Stimulated activated CD8-positive, alpha-beta memory T cell treated with anti-CD3 and anti-CD28 coated beads, Interleukin-4, amount 100 ng/mL, for 1 hour (primary cell): ENCODE measurements at places on chromosomes 13 and 19.

DNA sequence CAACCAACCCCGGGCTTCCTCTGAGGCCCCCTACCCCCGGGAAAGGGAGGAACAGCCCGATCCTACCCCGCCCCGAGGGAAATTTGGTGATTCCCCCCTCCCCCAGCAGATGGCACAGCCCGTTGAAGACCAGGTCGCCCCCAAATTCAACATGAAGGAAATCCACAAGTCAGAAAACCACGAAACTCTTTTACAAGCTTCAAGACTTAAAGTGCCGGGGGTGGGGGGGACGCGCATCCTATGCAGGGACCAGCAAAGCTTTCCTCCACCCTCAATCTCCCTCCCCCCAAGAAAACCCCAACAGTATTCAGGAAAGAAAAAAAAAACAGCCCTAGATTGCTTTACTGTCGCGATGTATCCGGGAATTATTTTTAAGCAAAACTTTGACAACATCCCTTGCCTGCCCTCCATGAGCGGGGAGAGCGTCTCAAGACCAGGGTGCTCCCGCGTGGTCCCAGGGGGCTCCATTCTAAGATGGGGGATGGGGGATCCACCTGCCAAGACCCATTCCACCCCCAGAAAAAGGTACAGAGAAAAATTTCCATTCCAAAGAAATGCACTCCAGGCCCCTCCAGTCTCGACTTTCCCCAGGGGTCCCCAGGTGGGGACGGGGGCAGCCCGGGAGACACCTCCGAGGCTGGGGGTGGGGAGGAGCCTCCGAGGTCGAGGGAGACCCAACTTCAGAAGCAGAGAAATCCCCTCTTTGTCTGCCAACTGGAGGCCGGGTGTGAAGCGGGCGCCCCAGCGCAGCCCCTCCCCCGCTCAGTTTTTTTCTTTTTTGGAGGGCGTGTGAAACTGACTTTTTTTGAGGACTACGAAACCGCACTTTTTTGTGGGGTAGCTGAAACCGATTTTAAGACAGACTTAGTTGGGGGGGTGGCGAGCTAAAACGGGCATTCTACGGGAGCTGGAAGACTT lies 1.5 kb downstream of the TCF3 start:
- DNase-seq = peak; percentile 37

DNA sequence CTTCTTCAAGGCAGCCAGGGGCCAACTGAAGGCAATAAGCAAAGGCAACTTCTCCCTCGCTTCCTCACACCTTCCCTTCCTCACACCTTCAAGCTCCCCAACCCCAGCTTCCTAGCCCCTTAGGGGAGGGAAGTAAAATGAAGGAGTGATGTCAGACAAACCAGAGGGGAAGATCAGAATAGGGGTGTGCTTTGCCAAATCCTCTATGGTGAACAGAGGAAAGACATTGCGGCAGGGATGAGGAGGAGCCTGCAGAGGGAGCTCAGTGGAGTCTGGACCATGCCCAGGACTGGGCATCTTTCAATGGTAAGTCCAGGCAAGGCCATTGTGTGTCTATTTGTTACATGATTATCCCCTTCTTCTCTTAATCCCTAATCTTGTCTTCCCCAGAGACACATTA lies 164.0 kb downstream of the TSHZ3 start:
- DNase-seq = no peak

- DNase-seq = no peak
These were observed at the start of gene CPT1C for GRCh38 chr19:49690656-49691242. Gene CPT1C (plus strand): TSS chr19:49691116. CDS start chr19:49692253, 1,137 bp downstream.

GRCh38 chr19:51651216-51651846 lies 4.7 kb upstream of the SIGLEC14 start:
- no peak for DNase-seq

- no peak for DNase-seq
These were observed 21.3 kb downstream of the GATAD2A start for GRCh38 chr19:19426799-19427198.

DNA sequence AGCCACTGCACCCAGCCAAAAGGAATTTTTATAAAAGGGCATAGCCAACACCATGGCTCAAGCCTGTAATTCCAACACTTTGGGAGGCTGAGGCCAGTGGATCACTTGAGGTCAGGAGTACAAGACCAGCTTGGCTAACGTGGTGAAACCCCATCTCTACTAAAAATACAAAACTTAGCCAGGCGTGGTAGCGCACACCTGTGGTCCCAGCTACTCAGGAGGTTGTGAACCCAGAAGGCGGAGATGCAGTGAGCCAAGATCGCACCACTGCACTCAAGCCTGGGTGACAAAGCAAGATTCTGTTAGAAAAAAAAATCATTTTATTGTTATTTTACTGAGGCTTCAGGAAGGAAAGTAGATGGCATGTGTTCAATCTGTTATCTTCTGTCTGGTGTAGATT lies 31.3 kb upstream of the FOXO1 start:
- no peak for DNase-seq

GRCh38 chr13:30078059-30078458 lies 227.6 kb upstream of the UBL3 start:
- no peak for DNase-seq

- no peak for DNase-seq
These were observed 5.6 kb upstream of the KATNAL1 start for GRCh38 chr13:30312904-30313303.

- no peak for DNase-seq
These were observed 26.5 kb downstream of the PAK4 start for GRCh38 chr19:39152066-39152465.

DNA sequence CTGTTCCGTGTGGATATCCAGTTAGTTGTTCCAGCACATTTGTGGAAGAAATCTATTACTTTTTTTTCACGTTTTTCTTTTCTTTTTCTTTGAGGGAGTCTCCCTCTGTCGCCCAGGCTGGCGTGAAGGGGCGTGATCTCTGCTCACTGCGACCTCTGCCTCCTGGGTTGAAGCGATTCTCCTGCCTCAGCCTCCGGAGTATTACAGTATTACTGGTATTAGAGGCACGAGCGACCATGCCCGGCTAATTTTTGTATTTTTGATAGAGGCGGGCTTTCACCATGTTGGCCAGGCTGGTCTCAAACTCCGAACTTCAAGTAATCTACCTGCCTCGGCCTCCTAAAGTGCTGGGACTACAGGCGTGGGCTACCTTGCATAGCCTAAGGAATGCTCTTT lies 43.6 kb downstream of the ZNF611 start:
- DNase-seq = no peak

DNA sequence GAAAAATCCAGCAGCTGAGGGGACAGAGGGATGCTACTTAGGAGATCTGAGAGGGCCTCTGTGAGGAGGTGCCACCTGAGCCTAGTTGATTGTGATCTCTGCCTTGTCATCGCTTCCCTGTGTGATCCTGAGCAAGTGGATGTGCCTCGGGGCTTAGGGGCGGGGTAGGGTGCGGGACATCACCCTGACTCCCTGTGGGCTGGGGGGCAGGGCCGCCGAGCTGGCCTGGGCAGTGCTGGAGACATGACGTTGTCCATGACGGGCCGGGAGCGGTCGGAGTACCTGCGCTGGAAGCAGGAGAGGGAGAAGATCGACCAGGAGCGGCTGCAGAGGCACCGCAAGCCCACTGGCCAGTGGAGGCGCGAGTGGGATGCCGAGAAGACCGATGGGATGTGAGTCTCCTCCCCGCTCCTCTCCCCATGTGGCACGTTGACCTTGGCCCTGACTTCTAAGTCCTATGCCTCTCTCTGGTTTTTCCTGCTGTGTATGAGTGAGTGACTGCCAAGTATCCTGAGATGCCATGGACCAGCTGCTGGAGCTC lies 8.2 kb upstream of the INAFM1 start:
- no peak for DNase-seq

DNA sequence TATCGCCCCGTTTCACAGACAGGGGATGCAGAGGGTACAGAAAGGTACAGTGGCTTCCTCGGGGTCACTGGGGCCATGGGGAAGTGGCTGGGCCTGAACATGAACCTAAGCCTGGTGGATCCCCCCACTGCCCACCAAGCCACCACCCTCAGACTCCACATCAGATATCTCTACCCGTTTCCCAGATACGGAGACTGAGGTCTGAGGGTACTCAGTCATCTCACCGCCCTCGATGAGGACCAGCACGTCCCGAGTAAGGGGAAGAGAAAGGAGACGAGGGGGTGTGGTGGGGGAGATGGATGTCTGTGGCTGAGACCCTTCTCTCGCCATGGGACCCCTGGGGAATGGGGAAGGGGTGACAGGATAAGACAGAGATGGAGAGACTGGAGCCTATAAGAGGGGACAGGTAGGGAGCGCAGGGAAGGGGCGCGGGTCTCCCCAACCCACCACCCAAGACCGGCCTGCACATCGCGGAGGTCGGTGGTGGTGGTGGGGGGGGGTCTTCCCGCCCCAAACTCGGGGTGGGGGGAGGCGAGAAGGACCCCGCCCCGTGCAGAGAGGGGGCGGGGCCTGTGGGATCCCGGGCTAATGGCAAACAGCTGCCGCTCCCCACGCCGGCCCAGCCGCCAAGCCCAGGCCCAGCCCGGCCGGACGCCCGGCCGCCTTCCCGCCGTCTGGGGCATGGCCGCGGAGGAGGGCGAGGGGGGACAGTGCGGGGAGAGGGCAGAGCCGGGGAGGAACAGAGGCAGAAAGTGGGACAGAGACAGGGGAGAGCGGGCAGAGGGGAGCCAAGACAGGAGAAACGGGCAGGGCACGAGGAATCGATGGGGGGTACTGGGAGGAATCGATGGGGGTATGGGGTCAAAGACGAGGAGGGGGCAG lies 698 bp downstream of the KANK2 start:
- DNase-seq = no peak

DNA sequence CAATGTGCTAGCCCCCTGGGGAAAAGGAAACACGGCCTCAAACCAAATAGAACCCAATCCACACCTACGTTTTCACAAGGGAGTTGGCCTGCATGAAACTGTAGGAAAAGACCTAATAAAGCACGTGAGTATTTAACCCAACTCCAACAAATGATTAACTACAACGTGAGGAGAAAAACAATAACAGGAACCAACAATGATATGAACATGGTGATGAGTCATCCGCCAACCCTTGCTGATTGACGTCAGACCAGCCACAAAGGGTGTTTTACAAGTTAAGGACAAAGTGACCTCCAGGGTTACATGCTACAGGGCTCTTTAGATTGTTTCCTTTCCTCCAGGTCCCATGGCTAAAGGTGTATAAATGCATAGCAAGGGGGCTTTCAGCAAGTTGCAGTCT lies 460.5 kb downstream of the COG6 start:
- no peak for DNase-seq

DNA sequence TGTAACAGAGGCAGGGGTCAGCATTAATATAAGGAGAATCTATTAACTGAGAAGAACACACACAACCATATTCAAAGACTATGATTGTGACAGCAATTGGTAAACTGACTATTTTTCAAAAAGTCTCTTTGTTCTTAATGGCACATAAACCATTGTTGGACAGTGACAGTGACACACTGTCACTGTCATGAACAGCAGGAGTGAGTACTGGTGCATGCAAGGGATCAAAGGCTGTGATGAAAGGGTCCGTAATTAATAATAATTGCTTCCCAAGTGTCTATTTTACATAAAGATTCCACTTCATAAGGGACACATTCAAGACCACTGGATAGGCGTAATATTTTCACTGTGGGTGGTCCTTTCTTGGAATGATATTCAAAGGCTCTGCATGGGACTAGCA lies 50.7 kb downstream of the LHFPL6 start:
- no peak for DNase-seq

GRCh38 chr19:13055213-13056051 lies 47.2 kb downstream of the LYL1 start:
- no peak for DNase-seq

DNA sequence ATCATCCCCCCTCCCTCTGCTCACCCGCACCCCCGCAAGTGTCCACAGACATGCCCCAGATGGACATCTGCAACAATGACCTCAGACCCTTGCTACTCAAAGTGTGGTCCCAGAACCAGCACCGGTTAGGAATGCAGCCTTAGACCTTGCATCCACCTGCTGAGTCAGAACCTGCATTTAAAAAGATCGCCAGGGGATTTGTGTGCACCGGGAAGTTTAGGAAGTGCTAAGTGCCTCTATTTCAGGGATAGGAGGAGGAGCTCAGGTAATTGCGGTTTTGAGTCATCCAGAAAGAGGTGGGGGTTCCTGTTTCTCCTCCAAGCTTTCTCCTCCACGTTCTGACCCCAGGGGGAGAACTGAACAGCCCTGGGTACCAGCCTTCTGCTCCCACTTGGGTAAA lies 46.2 kb downstream of the CACNA1A start:
- no peak for DNase-seq

GRCh38 chr13:85497652-85498051 lies 301.6 kb downstream of the SLITRK6 start:
- no peak for DNase-seq

- no peak for DNase-seq
These were observed 34.9 kb downstream of the RXFP2 start for GRCh38 chr13:31774186-31774750.

DNA sequence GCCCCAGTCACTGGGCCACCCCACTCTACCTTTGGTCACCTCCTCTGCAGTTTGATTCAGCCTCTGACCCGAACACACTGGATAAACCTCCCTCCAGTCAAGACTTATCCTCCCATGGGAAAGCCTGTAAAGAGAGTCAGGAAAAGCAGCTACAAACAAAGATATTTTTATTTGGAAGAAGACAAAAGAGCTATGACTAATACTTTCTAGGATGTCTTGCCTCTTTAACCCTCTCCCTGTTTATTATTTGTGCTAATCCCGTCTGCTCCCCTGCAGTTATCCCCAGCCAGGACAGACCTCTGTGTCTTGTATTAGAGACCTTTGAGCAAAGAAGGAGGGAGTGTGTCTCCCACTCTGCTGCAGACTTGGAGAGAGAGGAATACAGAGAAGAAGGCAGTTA lies 178.3 kb downstream of the EFNB2 start:
- no peak for DNase-seq

DNA sequence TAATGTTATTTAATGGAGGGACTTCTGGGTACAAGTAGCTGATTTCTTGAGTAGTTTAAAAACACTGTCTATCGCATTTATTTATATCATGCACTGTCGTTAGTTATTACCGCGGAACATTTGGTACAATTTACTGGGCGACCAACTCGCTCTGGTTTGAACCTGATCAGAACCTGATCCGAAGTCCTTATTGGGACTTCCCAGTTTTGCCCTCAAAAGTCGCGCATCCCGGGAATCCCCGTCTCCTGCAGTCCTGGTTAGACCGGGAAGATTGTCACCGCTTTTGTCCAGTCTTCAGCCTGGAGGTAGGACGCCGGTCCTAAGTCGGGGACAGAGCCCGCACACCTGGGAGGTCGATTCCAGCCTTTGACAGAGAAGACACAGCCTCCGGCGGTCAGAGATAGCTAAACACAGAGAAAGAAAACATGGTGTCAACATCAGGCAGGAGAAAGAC lies 694 bp downstream of the CLN5 start:
- no peak for DNase-seq

- peak; percentile 50 for DNase-seq
These were observed 834 bp downstream of the FBXO27 start for GRCh38 chr19:39031368-39032062.

DNA sequence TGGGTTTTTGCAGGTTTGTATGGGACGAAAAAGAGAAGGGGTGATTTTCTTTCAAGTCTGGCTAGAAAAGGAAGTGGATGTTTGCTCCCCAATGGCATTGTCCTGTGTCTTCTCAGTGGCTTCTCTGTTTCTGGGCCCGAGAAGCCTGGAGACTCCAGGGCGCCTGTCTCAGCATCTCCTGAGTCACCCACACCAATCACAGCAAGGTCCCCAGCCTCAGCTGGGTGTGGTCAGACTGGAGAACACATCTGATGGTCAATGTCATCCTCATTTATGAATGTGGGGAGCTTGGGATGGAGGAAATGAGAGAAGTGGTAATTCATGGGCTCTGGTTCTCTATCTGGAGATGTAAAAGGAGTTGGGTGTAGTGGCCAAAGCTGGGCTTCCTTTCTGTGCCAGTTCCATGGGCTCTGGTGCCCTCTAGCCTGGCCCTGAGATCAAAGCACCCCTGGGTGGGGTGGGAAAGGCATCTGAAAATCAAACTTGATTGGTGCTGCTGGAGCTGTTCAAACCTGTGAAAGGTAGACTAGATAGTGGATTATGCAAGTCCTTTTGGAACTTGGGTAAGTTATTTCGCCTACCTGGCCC lies 13.4 kb downstream of the RASL11A start:
- DNase-seq = no peak
